Tongue (tissue), 3 donors: ENCODE measurements at places on chromosomes 11 and 22.

- no peak for DNase-seq
These were observed 4.6 kb downstream of the PLAAT2 start for GRCh38 chr11:63558459-63559157.

DNA sequence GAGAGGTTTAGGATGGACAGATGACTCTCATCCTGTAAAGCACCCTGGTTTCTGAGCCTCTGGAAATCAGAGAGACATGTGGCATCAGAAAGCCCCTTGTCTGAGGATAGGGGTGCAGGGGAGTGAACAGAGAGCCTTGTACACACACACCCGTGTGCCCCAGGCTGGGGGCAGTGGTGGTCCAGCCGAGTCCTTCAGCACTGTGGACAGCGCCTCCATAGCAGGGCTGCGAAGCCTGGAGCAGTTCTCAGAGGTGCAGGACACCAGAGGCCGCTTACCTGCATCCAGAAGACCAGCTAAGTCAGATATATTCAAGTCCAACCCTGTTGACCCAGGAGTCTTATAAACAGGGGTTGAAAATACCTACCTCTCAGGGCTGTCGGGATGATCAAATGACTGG, 11.5 kb upstream of the IGSF9B start:
- DNase-seq, result peak; percentile 60

DNA sequence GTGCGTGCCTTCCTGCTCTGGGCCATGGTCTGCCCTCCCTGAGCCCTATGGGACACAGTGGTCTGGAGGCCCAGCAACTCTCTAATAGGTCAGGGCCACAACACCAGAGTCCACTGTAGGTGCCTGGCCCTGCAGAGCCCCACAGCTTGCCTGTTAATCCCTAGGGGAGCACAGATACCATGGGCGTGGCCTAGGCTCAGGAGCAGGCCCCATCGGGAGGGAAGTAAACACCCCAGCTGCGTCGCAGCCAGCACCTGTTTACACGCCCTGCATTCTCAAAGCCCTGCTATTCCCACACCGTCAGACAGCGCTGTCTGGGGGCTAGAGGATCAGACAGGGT, 2.5 kb downstream of the KCTD17 start:
- DNase-seq, result peak; percentile 41

GRCh38 chr22:17769716-17770082, 4.6 kb downstream of the BID start:
- no peak for DNase-seq

- DNase-seq, result peak; percentile 81
These were observed 20.7 kb downstream of the ELF5 start for GRCh38 chr11:34492806-34493414.

DNA sequence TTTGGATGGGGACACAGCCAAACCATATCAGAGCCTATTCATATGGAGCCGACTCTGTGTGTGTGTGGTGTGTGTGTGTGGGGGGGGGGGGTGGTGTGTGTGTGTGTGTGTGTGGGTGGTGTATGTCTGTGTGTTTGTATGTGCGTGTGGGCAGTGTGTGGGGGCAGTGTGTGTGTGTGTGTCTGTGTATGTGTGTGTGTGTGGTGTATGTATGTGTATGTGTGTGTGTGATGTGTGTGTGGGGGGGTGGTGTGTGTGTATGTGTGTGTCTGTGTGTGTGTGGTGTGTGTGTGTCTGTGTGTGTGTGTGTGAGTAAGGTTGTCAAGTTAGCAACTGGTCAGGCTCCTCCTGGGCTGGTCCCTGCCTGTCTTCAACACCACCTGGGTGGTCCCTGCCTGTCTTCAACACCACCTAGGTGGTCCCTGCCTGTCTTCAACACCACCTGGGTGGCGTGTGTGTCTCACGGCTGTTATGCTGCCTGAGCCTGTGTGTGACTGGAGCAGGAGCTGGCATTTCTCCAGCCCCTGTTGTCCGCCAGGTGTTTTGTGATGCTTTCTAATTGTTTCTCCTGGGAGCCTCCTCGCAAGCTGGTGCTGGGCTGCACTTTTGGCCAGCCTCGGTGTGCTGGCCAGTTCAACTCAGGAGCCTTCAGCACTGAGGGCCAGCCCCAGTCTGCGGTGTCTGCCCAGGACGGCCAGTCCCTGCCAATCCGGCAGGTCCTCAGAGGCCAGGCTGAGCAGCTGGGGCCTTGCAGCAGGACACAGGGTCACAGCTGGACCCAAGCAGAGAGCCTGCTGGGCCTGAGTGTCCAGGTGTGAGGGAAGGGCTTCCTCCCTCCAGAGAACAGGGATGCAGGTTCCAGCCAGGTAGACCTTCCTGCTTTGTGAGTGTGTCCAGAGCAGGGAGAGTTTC, 21.5 kb upstream of the PVALB start:
- peak; percentile 31 for DNase-seq

DNA sequence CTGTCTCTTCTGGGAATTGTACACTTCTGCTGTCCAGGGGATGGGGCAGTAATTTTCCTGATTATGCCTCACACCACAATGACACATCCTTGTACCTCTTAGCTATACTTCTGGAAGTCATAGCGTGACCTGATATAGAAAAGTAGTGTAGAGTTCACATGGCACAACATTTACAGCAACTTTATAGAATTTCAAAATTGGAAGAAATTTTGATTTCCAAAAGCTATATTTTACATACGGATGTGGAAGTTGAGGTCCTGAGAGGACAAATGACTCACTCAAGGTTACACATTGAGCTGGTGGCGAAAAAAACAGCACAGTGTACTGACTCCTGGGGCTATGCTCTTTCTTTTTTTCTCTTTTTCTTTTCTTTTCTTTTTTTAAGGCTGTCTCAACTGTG, 6.3 kb upstream of the CYP2R1 start:
- no peak for DNase-seq
